ENCODE measurements at places on chromosomes 16 and 17.

DNA sequence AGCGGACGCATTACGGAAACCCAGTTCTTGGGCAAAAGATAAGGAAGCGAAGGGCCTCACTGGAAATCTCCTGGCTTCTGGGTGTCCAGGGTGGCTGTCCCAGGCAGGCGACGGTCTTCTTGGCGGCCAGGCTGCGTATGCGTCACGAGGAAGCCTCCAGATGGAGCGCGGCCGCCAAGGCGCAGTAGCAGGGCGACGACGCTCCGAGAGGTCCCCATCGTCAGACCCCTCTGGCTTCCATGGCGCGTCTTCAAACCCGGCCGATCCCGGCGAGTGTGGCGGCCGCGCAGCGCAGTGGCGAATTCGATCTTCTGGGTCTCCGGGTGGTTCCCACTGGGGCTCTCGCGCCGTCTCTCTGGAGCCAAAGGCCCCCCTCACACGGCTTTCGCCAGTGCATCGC lies 13.8 kb upstream of the ANKRD40CL start:
- no peak for DNase-seq

DNA sequence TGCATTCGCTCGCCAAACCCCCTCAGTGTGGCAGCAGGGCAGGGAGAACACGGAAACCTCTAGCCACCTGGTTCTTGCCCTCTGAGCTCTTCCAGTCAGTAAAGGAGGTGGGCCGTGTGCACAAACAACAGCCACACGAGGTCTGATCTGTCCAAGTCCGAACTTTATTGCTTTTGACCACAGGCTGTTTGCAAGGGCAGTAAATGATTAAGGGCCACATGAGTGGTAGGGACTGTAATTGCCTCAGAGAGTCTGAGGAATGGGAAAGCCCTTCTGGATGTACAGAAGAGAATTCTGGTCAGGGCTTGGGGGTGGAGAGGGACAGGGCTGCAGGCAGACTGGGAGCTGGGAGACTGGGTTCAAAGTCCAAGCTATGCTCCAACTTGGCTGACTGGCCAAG lies 75.7 kb upstream of the LHX1 start:
- DNase-seq: no peak

DNA sequence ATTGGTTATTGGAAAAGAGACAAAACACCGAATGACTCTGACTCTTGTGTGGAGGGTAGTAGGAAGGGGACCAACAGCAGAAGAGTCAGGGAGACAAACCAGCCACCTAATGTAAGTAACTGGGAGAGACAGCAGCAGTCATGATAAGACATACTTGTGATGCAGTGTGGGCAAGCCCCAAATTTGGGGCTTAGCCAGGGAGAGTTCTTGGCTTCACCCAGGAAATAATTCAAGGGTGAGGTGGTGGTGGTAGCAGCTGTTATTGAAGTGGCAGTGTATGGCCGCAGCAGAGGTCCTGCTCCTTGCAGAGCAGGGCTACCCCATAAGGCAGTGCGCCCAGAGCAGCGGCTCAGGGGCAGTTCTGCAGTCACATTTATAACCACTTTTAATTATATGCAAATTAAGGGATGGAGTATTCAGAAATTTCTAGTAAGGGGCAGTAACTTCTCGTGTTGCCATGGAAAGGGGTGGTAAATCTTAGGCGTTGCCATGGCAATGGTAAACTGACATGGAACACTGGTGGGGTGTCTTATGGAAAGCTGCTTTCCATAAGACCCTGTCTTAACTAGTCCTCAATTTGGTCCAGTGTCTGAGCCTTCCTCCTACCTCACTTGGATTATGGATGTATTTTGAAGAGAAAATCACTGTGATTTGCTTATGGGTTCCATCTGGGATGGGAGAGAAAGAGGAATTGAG lies 317.1 kb downstream of the PHKB start:
- no peak for DNase-seq

GRCh38 chr17:6420173-6420641 lies 14.7 kb downstream of the AIPL1 start:
- DNase-seq: no peak

GRCh38 chr16:54136276-54136625 lies 150.3 kb downstream of the IRX3 start:
- no peak for DNase-seq

DNA sequence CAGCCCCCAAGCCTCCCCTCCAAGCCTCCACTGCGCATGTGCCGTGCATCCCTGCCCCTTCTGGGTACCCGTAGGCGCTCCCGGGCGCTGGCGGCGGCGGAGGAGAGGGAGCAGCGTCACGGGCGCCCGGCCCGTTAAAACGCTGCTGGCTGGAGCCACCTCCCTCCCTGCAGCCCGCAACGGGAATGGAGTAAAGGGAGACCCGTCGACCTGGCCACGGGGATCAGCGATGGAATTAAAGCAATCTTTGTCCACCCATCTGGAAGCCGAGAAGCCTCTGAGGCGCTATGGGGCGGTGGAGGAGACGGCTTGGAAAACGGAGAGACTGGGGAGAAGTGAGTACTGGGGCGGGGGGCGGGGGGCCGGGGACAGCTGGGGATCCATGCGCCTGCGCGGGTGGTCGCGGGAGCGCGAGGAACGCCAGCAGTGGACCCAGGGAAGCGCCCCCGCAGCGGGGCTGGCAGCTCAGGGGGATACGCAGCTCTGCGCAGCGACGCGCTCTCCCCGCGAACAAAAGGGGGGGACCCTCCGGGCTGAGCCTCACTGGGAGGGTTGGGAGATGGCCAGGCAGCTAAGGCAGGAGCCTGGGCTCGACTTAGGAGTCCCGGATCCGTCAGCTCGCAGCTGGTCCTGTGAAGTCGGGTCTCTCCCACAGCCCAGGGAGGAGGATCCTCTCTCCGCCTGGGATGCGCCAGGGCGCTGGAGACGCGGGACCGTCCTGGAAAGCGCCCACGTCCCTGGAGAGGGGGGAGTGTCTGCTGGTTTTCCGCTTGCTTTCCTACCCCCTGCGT lies at the start of gene BMERB1:
TSS of gene BMERB1 (plus strand) at position 164 of the 791 bp plus-strand sequence. CDS start at position 230, 66 bp downstream.
- peak; percentile 58 for DNase-seq

DNA sequence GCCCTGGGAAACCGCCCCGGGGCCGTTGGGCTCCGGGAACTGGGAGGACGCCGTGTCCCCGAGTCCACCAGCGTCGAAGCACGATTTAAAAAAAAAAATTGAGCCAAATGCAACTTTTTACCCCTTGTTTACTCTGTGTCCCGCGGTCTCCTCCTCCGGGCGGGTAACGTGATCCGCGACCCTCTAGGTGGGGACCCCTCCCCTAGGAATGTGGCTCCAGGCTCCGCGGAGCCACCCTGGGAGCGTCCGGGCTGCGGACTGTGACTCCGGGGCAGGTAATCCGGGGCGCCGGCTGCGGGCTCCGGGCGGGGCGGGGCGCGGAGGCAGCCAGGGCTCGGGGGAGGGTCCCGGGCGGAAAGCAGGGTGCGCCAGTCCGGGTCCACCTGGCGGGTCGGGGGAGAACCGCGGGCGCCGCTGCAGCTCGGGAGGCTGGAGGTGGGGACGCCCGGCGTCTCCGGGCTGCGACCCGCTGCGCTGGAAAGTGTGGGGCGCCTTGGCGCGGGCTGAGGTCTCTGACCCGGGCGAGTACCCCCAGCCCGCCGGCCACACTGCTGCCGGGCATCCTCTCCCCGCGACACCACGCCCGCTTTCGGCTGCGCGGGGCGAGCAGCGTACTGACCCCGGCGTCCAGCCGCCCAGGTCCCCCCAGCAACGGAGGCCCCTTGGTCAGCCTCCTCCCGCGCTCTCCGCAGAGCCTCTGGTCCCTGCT lies 852 bp upstream of the HELZ start:
- no peak for DNase-seq

- no peak for DNase-seq
These were observed 348 bp upstream of the FTSJ3 start for GRCh38 chr17:63827801-63828221.

- no peak for DNase-seq
These were observed 17.8 kb downstream of the RGS9 start for GRCh38 chr17:65154770-65155589.

DNA sequence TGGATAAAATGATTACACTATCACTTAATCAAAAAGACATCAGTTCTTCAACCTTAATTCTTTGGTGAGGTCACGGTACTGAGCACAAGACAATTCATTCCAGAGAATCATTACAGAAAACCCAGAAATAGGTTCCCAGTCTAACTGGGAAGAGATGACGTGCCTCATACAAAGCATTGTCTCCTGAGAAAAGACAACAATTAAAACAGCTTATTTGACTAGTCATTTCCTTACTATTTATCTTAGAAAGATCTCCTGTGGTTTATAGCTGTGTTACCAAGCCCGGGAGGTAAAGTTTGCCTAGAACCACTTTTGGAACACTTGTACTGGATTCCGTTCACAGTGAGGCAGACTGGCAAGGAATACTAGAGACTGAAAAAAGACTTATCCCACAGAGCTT lies 5.1 kb downstream of the PHF12 start:
- no peak for DNase-seq

GRCh38 chr16:5681966-5682365 lies 584.4 kb upstream of the EEF2KMT start:
- no peak for DNase-seq

DNA sequence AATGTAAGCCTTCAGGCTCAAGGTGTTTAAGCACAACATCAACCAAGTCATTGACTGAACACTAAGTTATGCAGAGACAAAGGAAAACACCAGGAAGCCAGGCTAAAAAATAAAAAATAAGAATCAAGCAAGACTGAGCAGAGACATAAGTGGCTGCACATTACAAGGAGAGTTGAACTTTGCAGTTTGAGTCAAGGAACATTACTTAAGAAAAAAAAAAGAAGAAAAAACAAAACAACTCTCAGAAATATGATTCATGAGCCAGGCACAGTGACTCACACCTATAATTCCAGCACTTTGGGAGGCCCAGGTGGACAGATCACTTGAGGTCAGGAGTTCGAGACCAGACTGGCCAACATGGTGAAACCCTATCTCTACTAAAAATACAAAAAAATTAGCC lies 168.1 kb downstream of the C16orf95 start:
- DNase-seq: no peak

DNA sequence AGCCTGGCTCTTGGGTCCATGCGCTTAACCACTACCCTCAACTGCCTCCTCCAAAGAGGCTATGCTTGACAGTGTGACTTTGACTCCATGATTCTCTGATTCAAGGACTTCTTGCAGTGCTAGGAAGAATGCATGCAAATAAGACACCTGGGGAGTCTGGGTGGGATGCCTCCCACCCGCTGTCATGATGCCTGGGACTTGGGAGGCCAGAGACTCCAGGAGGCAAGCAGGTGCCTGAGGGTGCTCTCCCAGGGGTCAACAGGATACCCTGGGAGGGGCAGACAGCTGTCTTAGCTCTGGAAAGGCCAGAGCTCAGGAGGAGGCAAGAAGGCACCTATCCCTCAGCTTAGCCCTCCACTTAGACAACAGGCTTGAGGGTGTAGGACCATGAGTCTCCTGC lies 38.4 kb downstream of the SRCIN1 start:
- DNase-seq: no peak

- DNase-seq: no peak
These were observed 32.5 kb downstream of the IST1 start for GRCh38 chr16:71927787-71928186.

DNA sequence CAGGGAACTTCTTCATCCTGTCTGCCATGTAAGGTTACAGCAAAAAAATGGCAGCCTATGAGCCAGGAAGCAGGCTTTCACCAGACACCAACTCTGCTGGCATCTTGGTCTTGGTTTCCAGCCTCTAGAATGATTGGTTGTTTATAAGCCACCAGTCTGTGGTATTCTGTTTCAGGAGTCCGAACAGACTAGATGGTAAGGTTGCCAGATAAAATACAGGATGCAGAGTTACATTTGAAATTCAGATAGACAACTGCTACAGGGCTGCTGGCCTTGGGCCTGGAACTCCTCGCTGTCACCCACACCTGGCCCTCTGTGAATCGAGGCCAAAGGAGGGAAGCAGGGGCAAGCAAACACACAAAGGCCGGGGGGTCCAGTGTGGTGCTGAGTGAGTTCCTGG lies 478.8 kb upstream of the CCL2 start:
- DNase-seq: no peak

DNA sequence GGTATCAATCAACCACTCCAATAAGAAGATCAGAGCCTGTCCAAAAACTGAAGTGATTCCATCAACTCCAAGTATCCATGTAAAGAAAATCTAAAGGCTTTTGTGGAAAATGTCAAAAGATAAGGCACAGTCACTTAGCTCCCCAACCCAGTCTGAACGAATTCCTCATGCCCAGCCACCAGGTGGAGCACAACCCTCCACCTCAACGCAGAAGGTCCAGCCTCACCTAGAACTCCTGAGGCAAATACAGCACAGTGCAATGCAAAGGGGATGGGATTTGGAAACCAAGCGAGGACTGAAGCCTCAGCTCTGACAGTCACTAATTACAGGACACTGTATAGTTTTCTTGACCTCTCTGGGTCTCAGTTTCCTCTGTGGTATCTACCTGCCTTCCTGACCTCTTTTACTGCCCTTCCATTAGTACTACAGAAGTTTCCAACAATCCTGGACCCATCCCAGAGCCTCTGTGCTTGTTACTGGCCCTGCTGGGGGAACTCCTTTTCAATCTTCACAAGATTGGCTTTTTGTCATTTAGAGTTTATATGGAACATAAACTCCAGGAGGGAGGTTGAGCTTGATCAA lies 2.0 kb downstream of the NCBP3 start:
- DNase-seq: no peak

DNA sequence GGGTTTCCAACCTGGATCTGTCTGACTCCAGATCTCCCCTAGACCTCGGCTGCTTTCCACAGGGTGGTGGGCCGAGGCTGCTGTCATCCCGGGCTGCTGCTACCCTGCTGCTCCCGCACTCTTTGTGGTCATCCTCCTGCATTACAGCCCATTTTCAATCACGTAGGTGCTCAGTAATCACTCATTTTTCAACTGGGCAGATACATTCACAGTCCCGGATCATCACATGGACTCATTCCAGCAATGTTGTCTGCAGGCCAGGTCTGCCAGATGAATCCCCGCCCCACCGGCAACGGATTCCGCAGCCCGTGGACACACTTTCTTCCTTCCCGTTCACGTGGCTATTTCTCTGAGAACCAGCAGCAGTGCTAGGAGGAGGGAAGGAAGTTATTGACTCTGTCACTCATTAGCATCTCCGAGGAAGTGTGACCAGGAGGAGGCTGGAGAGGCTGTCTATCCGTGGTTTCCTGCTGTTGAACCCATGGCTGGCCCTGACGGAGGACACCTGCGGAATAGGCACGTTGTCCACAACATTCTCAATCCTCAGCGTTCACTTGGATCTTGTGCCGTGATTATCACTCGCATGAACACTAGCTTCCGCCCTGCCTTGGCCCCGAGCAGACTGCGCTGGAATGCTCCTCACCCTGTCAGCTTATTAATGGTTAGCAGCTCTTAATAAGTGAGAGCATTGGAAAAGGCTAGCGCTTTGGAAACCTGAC lies 14.7 kb upstream of the ZCCHC14 start:
- DNase-seq: no peak

DNA sequence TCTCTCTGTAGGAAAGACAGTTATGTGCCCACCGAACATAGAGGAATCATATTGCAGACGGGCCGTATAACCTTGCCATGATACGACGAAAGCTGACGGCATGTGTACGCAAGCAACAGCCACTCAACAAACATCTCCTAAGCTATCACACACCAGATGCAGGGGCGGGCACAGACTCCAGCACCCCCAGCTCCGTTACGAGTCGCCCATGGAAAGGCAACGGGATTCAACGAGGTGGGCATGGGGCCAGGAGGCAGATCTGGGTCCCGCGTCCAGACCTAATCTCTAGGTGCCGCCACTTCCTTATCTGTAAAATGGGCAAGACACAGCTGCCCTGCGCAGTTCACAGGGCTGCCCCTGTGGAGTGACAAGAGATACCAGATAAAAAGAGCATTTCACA lies 35.6 kb downstream of the ABR start:
- no peak for DNase-seq
